ENCODE measurements at places on chromosomes 5 and 9.

DNA sequence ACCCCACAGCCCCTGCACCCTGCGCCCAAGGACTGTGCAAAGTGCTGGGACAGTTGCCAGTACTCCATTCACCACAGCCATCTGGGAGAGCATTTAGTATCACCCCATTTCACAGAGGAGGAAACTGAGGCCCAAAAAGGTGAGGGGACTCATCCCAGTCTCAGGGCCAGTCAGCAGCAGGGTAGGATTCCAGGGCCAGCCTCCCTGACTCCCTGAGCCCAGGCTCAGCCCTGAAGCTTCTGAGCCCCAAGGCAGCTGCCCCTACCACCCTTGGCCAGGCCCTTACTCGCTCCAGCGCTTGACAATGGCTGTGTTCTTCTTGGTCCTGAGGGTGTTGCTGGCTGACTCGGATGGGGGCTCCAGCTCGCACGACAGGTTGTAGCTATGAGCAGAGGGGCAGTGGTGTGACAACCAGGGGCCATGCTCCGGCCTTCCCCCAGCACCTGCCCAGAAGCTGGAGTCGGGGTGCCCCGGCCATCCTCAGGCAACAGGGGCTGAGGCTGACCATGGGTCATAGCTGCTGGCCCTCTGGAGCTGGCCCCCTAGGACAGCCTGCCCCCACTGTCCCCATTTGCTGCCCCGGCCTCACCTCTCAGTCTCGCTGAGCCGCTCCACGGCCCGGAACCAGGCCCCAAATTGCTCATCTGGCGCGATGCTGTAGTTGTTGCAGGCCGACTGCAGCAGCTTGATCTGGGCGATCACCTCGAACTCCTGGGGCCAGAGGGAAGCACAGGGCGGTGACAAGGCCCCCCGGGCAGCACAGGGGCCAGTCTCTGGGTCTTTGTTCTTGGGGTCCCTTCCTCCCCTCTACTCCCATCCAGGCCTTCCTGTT is 18.6 kb downstream of the RALGDS start:
- no peak for DNase-seq

GRCh38 chr5:141573489-141574121 is 45.2 kb downstream of the DIAPH1 start:
- DNase-seq: no peak

DNA sequence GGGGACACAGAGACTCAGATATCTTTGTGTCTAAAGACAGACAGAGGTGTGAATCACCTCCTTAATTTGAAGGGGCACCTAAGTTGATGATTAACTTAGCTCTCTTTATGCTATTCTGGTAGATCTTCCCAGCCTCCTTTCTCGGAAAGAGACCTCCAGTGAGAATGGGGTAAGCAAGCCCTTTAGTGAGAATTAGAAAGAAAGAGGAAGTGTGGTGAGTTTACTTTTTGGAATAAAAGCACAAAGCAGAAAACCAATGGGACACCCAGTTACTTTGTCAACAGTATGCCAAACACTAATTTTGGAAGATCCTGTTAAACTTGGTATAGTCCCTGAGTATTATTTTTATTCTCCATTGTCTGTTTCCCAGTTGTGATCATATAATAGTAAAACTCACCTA is 302.8 kb upstream of the RASA1 start:
- no peak for DNase-seq

DNA sequence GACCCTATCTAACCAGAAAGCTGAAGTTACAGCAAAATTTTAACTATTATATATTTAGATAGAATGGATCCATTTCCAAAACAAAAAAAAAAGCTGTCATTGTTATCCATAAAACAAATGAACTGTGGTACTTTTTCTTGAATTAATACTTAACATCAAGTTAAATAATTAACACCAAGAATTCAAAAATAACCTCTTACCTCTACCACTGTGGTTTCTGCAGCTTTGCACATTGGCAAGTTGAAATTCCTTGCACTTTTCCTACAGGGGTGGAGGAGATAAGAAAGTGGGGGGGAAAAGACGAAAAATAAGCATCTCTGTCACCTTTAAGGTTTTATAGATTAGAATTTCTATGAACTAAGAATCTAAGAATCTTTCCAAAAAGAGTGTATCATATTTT is 30.0 kb downstream of the OXCT1 start:
- DNase-seq: no peak

GRCh38 chr5:157511651-157512644 is 51.9 kb downstream of the NIPAL4 start:
- DNase-seq: no peak

- no peak for DNase-seq
Measured at GRCh38 chr5:61468483-61468865, 136.4 kb downstream of the ZSWIM6 start.

All from activated CD8-positive, alpha-beta memory T cell treated with anti-CD3 and anti-CD28 coated beads for 48 hours (primary cell).